ENCODE measurements at places on chromosomes 11 and 22.
A peak's percentile ranks its signal among the peaks of the same experiment; 100 is the strongest.

- DNase-seq, result no peak
Observed at GRCh38 chr22:17893900-17894535, 119.7 kb upstream of the BID start.

GRCh38 chr11:40302669-40303068 is 1156.8 kb downstream of the LRRC4C start:
- no peak for DNase-seq

GRCh38 chr11:488062-488461 is 19.0 kb downstream of the RNH1 start:
- no peak for DNase-seq

DNA sequence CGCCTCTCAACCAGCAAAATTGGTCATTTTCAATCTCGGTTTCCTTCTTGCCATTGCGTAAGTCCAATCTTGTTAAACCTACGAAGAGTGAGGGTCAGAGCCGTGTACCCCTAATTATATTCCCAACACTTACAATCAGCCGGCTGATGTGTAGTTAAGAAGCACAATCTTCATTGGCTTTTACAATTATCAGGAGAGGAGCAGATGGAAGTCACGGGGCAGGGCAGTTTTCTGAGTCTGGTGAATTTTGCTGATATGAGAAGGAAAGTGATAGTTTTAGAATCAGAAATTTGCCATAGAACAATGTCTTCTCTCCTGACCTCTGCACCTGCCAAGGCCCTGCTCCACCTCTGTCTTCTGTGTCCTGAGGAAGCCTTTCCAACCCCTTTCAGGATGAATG is 35.0 kb upstream of the ATXN10 start:
- no peak for DNase-seq

GRCh38 chr11:45180179-45180847 is 33.9 kb downstream of the PRDM11 start:
- DNase-seq, result peak; percentile 75

- no peak for DNase-seq
Observed at GRCh38 chr11:120649316-120649715, 137.8 kb downstream of the GRIK4 start.

- peak; percentile 41 for DNase-seq
Observed at GRCh38 chr11:69172674-69173073, 16.9 kb downstream of the SMIM38 start.

- DNase-seq, result no peak
Observed at GRCh38 chr11:133403900-133404299, 128.4 kb downstream of the OPCML start.

- DNase-seq, result no peak
Observed at GRCh38 chr11:73980001-73980961, 2.4 kb downstream of the UCP2 start.

DNA sequence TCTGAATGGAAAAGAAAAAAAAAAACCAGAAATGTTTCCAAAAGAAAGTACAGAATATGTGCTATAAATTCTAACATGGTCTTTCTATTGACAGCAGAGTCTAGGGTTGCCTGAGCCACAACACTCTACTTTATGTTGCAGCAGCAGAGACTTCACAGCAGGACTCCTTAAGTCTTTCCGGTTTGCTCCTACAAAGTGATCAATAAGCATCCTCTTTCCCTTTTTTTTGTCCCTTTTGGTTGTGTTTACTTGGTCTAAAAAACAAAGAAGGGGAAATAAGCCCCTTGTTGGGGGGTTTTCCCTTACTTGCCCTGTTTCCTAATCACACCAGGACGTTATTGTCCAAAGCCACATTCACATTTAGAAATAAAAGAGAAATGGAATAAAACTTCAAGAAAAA is 163.1 kb upstream of the MPPED2 start:
- no peak for DNase-seq

DNA sequence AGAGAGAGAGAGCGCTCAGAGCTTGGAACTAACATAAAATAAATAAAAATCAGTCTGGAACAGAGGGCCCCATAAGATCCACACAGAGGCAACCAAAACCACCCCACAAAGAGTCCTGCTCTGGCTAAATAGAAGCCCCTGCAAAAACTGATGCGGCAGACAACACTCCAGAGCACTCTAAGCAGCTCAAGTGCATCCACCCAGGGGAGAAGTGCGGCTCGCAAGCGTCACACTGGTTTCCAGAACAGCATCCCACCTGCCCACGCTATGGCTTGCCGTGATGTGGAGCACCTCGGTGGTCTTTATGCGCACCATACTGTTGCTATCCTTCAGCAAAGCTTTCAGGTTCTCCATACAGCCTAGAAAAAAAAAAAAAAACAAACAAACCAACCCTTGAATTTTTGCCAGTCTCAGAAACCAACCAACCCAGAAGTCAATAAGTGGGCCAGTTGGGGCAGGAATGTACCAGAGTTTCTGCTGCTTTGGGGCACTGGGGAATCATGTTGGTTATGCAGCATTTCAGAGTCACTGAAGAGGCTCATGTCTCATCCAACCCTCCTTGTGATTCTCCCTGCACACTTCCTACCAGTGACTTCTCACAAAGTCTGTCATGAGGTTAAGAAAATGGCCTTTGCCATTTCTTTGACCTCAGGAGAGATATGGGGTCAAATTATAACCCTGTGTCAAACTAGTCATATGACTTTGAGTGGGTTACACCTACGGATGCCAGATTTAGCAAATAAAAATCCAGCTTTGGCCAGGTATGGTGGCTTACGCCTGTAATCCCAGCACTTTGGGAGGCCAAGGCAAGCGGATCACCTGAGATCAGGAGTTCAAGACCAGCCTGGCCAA is 3.0 kb downstream of the RSPH14 start:
- no peak for DNase-seq

- no peak for DNase-seq
Observed at GRCh38 chr22:50507421-50507990, at the start of gene LMF2. Gene LMF2 (minus strand): TSS chr22:50507702. CDS start chr22:50507675, 27 bp downstream.

DNA sequence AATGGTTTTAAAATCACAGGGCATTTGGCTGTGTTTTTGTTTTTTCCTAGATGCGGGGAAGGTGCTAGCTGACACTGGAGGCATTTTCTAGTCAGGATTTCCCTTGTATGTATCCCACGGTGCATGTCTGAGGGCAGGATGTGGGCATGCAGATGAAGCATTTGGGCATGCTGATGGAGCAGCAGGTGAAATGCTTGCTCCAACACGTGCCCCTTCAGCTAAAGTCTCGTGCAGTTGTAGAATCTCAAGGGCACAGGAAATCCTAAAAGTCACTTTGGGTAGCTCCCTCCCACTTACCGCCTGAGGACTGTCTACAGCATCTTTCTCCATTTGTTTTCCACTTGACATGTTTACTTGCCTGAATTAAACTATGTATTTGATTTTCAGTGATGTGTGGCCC is 429.4 kb upstream of the B3GAT1 start:
- no peak for DNase-seq

DNA sequence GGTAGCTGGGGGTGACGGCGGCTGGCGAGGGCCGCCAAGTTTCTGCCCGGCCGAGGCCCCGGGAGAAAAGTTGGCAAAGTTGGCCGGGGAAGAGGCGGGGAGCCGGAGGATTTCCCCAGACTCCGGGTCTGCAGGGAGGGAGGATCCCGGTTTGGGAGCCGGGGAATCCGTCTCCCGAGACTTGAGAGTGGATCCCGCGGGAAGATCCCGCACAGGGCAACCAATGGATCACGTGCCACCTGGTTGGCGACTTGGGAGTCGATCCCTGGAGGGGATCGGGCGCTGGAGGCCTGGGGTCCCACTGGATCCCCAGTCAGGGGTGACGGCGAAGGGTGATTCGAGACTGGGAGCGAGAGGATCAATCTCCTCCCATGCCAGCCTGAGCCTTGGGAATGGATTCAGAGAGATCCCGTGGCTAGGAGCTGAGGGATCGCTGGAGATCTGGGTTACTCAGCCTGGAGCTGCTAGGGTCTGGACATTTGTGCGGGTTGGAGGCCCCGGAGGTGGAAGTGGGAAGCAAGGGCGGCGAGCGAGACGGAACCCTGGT is 394 bp downstream of the KIAA1671 start:
- peak; percentile 57 for DNase-seq

DNA sequence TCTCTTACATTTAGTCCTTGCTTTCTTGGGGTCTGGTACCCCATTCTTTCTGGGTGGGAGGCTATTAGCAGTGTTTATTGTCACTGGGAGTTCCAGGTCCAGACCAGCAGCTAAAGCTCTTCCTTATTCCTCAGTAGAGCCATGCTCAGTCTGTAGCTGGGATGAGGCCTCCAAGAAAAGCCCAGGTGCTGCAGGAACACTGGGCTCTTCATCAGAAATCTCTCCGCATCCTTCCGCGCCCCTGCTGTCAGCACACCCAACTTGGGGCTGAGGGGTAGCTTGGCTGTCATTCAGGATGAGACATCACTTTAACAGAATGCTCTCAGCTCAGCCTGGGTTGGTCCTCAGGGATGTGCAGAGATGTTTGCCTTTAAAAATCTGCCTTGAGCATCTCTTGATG is 97.5 kb downstream of the GRAMD1B start:
- no peak for DNase-seq

- peak; percentile 23 for DNase-seq
Observed at GRCh38 chr22:47307326-47307725, 544.9 kb downstream of the TBC1D22A start.

GRCh38 chr11:118892514-118892913 is 8.8 kb downstream of the CXCR5 start:
- no peak for DNase-seq

DNA sequence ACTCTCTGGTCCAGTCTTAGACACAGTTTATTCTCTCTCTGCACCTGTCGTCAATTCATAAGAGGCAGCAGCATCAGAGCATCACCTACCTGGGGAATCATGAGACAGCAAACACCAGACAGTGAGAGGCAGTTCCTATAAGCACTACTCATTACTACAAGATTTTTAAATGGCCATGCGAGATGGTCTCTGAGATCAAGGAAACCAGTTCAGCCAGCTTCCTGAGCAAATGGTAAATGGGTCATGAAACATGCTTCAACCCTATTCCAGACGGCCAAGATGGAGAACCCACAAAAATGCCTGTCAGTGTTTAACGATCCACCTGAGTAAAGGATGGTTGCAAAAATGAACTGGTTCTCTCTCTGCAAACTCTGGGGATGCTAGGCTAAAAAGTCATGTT is 52.9 kb downstream of the SYTL2 start:
- DNase-seq, result no peak

GRCh38 chr11:45647329-45647728 is 18.1 kb downstream of the CHST1 start:
- DNase-seq, result no peak

DNA sequence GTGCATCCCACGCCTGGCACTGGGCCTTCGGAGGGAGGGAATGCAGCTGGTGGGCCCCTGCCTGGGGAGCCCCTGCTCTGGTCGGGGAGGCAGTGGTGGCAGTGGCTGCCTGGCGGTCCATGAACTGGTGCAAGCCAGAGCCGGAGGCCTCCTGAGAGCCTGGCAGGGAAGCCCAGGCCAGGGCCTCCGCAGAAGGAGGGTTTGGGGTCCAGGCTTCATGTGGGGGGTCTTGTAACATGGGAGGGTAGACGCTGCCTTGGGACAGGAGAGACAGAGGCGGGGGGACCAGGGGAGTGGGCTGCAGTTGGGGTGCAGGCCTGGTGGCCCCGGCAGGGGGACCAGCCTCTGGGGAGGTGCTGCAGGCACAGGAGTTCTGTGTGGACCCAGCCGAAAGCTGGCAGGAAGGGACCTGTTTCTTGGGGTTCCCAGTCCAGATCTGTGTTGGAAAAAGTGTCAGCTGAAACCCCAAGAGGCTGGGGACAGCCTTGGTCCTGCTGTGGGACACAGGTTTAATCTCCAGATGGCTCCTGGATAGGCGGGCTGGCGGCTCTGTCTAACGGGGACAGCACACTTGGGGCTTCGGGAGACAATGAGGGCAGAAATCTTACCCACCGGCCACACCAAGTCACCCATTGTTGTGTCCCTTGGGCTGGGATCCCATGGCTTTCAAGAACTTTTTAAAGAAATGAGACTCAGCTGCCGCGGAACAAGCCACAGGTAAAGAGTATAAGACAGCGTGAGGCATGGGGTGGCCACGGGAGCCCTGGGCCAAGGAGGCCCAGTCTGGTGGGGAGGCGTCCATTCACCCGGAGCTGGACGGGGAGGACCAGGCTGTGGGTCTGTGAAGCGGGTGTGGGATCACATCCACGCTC is 73.5 kb downstream of the KCNQ1 start:
- no peak for DNase-seq
